ENCODE measurements at places on chromosomes 16 and 17. TPM values are rescaled to one million over a fixed set of nuclear protein-coding genes. Genes with fewer than 3 reads are reported as not detected.

DNA sequence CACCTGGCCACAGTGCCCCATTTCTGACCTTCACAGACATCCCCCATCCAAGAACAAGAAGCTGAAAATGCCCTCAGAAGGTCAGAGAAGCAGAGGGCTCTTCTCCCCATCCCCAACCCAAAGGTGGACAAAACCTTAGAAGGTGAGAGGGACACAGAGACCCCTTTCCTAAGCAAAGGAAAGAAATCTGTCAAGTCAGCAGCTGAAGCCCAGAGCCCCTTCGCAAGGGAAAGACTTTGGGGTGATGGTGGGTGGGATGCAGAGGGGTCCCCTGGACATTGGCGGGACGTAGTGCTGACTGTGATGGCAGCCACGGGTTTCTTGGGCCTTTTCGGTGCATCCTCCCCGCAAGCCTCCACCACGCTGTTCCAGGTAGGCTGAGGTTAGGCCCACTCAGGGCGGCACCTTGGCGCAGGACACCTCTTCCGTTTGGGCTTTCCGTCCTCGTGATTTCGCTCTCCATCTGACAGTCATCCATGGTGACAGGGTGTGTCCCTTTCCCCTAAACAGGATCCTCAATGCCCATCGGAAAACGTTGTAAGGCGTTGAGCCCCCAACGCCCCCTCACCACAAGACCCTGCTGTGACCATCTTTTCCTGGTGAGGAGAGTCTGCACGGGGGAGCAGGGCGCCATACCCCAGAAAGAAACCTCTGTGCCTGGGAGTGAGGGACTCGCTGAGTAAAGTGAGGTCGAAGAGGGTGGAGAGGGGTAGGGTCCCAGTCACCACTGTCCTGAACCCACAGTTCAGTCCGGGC, 10.7 kb upstream of the GSDMA start:
- no peak for DNase-seq

DNA sequence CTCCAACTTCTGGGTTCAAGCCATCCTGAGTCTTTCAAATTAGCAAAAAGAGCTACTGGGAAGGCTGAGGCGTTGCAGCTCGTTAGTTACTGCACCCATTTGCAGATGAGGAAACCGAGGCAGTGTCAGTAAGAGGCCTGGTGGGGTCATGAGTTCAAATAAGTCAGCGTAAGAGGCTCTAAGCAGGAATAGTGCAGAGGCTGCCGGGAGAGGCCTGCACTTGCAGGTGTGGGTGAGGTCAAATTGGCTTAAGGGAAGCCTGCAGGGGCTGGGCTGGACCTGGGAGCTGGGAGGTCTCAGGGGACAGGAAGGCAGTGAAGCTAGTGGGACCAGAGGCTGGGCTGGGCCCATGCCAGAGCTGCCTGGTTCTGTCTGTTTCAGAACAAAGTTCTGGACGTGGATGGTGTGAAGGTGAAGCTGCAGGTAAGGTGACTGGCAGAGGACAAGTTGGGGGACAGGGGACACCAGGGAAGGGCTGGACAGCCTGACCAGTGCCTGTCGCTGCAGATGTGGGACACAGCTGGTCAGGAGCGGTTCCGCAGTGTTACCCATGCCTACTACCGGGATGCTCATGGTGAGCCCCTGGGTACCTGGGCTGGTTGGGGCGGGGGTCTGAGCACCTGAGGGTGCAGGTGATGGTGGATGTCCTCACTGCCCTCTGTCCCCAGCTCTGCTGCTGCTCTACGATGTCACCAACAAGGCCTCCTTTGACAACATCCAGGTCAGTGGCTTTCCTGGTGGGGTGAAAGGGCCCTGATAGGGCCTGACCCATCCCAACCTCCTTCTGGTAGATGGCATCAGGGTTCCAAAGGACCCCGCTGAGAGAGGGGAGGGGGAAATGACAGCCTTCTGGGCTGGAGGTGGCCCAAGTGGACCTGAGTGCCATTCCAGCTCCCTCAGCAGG, 3.0 kb downstream of the RAB26 start:
- no peak for DNase-seq

DNA sequence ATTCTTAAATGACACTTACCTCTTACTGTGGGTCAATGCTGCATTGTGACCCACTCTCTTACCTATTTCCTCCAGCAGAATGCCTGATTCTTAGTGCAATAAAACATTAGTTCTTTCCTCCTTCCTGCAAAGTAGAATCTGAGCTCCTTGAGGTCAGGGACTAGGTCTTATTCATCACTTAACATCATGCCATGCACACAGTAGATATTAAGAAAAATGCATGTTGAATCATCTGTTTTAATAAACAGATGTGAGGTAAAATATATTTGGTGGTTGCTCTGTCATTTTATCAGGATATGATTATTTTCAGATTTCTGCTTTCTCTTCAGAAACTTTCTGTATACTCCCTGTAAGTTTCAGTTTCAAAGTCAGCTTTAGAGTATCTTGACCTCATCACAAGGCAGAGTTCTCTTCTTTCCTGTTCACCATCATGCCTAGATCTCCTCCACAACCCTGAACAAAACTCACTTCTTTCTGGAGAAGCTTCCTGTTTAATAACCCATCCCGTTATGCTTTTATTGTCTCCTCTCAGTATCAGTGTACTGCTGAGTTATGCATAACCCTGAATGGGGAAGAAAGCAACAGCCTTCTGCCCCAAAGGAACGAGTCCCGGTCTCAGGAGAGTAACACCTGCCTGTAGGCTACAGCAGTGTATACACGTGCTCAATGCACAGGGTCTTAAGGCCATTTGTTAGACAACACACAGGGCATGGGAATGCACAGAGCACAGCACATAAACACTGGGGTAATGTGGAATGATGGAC, 30.3 kb upstream of the SUPT4H1 start:
- no peak for DNase-seq

DNA sequence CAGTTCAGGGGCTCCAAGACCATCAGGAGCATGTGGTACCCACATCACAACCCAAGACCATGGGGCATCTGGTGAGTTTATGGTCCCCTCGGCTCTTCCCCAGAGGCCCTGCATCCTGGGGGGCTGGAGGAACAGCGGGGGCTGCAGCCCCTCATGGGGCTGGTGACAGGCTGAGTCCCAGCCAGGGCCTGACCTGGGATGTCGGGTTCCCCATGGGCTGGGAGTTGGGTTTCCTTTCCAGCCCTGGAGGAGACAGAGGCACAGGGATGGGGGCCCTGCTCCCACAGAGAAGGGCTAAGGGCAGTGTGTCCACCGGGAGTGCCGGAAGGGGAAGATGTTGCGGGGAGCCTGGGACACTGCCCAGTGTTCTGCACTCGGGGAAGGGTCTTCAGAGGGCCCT, 82.4 kb downstream of the GOSR1 start:
- DNase-seq = no peak

GPRC5B gene
- total RNA-seq = 39.4 TPM

KLHL10 gene
- not detected for total RNA-seq

DNA sequence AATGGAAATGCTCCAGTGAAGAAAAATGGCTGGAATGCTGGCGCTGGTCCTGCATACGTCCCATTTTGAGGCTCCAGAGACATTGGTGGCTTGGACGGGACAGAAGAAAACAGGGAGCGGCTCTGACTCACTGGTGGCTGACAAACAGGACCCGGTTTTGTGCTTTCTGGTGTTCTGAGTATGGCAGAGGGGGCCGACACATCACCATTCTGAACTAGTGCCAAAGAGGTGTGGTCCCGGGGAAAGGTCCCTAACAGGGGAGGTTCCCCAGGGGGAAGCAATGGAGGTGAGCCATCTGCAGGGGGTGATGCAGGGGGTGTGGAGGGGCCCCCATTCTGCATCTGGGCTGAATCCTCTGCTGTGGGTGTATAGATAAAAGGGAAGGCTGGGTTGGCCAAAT, 8.3 kb downstream of the ANKRD40 start:
- DNase-seq = no peak

GRCh38 chr17:37576281-37576680, 32.9 kb downstream of the SYNRG start:
- no peak for DNase-seq

- no peak for DNase-seq
These were observed 684.0 kb downstream of the CDH11 start for GRCh38 chr16:64437706-64438324.

DNA sequence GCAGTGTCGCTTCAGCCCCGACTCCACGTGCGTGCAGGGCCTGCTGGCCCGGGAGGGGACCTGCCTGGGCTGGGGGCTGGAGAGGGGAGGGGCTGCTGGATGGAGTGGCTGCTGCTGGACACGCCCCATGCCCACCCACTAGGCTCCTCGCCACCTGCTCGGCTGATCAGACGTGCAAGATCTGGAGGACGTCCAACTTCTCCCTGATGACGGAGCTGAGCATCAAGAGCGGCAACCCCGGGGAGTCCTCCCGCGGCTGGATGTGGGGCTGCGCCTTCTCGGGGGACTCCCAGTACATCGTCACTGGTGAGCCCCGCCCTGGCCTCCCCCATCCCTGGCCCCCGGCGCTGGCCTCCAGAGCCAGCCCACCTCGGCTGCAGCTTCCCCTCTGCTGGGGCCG, 2.4 kb downstream of the BRICD5 start:
- DNase-seq = no peak

- DNase-seq = no peak
These were observed 23.3 kb downstream of the PHF12 start for GRCh38 chr17:28928061-28928460.

ABCC11 gene
- total RNA-seq = not detected

GRCh38 chr16:84648595-84649510, 542 bp downstream of the KLHL36 start:
- DNase-seq = no peak

- DNase-seq = no peak
These were observed 11.7 kb upstream of the CNTNAP4 start for GRCh38 chr16:76265434-76266045.

DNA sequence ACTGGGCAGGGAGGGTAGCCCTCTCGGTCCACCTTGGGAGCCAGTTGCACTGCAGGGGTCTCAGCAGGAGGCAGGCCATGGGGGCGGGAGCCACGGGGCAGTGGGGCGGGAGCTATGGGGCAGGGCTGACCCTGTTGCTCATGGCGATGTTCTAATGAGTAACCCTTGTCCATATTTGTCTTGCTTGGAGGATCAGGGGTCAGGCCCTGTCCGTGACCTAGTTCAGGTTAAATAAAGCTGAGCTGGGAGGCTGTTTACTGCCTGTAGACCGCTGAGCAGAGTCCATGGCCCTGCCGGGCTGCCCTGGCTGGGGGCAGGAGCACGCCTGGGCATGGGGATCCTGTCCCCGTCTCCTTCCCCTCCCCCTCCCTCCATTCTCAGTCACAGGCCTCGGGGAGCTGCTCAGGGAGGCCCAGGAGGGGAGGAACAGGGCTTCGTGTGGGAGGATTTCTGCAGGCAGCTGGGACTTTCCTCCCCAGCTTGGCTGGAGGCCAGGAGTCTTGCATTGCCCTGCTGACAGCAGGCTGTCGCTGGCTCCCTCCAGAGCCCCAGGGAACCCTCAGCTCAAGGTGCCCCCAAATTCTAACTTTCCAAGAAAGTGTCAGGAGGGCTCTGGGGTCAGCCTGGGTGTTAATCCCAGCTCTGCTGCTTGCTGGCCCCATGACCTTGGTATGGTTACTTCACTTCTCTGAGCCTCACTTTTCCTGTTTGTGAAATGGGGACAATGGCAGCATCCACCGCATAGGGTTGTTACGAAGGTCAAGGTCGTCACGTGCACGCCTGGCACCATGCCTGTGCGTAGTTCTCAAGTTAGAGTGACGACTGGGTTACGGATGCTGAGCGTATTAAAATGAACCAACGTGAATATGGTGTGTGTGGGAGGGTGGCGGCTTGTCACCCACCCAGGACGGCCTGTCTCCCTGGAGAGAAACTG, 6.1 kb upstream of the SERPINF2 start:
- DNase-seq = no peak

DNA sequence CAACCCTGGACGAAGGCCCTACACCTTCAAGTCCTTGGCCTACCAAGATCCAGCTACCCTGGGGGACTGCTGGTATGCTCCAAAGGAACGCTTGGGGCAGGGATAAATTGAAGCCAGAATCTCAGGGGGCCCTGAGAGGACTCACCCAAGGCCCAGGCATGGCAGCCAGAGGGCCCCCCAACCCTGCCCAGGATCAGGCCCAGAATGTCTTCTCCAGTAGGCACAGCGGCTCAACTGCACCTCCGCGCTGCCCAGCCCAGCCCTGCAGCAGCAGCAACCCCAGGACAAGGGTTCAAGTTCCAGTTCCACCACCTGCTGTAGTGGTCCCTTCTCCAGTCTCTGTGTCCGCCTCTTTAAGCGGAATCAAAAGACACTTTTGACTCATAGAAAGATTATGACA, 2.2 kb downstream of the TFAP4 start:
- no peak for DNase-seq

DNA sequence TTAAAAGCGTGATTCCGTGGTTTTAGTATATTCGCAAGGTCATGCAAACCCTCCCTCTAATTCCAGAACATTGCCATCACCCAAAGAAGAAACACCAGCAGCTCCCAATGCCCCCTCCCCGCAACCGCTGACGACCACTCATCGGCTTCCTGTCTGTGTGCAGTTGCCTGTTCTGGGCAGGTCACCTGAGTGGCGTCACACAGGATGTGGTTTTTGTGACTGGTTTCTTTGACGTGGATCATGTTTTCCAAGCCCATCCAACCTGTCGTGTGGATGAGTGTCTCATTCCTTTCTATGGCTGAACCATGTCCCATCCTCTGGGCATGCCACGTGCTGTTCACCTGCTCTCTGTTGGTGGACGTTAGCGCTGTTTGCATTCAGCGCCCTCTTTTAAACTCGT, 8.2 kb upstream of the ATP2C2 start:
- no peak for DNase-seq

UNC13D gene
- total RNA-seq = 25.9 TPM

DNA sequence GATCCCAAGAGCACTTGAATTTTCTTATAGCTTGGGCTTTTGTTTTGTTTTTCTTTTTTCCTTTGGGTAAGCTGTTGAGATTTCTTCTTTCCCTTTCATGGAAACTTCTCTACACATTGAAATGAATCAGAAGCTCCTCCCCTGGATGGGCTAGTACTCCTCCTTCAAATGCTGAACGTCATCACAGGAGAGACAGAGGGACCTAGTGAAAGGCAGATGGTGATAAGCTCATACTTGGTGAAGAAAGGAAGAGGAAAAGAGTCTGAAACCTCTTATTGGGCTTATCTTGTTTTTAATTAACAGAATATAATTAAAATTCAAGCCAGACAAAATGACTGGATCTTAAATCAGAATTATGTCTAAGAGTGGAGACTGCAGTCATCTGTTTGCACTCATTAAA, 147.3 kb downstream of the SNX11 start:
- DNase-seq = no peak

DNA sequence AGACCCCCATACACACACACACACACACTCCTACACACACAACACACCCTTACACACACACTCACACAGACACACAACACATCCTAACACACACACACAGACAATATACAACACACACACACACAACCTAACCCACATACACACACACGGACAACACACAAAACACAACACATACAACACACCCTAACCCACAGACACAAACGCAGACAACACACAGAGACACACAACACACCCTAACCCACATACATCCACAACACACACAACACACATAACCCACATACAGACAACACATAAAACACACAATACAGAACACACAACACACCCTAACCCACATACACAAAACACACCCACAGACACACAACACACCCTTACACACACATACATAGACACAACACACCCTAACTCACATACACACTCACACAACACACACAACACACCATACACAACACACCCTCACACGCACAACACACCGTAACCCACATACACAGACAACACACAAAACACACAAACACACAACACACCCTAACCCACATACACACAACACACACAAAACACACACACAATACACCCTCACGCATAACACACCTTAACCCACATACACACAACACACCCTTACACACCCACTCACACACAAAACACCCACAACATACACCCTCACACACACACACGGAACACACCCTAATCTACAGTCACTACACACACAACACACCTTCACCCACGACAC, 4.4 kb downstream of the ASGR1 start:
- no peak for DNase-seq
